ENCODE measurements at places on chromosomes 3 and 15.

DNA sequence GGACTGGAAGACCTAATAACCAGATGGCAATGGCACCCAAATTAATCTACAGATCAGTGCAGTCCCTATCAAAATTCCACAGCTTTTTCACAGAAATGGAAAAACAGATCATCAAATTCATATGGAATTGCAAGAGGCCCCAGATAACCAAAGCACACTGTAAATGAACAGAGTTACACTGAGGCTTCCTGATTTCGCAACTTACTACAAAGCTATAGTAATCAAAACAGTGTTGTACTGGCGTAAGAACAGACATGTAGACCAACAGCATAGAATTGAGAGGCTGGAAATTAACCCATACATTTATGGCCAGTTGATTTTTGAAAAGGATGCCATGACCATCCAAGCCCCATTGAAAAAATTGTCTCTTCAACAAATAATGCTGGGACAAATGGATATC lies 16.2 kb downstream of the XPC start:
- no peak for DNase-seq

- DNase-seq, result no peak
Observed at GRCh38 chr3:39278616-39278935, 1.3 kb downstream of the CX3CR1 start.

DNA sequence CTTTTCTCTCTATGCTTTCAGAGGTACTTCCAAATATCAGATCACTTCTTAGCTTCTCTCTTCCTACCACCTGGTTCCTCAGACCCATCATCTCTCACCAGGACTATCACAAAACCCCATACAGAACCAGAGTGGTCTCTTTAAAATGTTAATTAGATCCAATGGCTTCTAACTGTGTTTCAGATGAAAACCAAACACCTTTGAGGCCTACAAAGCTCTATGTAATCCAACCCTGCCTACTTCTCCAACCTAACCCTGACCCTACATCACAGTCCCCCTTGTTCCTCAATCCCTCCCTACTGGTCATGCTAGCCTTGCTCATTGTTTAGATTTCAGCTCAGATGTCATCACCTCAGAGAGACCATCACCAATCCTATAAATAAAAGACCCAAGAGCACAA lies 34.8 kb downstream of the SUMF1 start:
- no peak for DNase-seq

- no peak for DNase-seq
Observed at GRCh38 chr3:141469720-141470119, 17.1 kb upstream of the RASA2 start.

DNA sequence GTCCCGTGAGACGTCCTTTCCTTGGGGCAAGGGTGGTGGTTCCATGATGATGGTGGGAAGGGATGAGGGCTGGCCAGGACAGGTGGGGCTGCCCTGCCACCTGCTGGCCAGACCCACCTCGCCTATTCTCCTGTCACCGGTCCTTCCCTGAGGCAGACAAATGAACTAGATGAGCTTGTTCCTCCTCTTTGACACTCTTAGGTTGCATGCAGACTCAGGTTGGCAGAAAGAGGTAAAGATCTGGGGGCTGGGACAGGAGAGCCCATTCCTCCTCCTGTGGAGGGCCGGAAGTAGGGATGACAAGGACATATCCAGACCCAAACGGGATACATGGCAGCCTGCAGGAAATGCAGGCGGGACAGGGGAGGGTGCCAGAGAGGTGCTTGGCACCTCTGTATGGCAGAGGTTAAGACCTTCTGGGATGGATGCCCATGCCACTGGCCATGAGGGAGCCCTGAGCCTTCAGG lies 38.6 kb downstream of the ACSBG1 start:
- peak; percentile 34 for DNase-seq

DNA sequence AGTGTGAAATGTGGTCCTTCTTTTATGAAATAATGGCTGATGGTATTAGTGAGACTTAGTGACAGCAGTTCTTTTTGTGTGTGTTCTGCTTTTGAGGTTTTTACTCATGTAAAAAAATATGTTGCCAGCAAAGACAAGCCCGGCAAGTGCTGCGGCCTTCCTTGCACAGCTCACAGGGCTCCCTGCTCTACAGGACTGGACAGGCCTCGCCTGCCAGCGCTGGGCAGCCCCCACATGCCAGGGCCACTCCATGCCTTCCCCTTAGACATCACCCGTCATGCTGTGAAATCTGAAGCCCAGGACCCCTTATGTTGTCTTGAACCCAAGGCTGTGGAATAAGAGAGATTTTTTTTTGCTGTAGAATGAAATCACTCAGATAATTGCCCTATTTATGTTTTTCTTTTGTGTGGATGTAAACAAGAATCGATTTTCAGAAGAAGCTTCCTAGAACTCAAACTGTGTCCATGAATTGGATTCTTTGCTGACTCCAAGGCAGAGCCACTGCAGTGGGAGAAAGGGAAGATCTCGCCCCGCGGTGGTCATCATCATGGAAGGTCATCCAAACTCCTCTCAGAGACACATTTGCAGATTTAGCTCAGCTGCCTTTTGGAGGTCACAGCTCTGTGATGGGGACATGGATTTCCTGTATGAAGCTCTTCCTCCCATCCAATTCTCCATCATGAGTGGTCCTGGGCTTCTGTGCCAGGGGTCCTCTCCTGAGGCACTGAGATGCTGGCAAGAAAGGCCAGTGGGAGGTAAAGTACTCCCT lies 150.8 kb downstream of the ATP10A start:
- DNase-seq, result no peak

DNA sequence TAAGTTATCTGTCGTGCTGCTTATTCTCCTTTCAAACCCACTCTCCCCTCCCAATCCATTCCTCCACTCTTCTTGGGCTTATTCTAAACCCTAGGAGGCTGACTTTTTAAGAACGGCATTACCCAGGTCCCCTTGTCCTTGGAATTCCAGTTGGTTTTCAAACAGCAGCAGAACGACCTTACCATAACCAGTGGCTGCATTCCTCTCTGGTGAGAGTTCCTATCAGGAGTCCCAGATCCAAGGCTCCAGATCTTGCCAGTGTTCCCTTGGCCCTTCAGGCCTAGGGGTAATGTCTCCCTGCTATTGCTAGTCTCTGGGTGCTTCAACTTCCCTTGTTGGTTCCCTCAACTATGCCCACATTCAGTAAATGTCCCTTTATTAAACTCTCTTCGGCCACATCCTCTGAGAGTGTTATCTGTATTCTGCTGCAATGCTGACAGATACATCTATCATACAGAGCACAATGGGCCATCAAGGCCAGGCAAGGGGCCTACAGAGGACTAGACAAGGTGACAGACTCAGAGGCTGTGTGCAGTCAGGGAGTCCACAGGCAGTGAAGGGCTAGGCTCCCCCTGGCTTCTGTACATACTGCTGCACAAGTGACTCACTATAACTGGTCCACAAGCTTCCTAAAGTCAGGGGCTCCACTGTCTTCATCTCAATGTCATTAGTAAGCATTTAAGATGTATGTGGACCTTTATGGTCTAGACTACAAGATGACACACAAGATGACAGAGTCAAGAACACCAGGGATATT lies 10.1 kb downstream of the LYSMD2 start:
- DNase-seq, result peak; percentile 24

GRCh38 chr3:112776000-112776399 lies 70.7 kb downstream of the CD200R1L start:
- no peak for DNase-seq

GRCh38 chr15:34665498-34666116 lies 82.2 kb upstream of the GOLGA8B start:
- no peak for DNase-seq

GRCh38 chr15:39801641-39802309 lies 19.1 kb upstream of the FSIP1 start:
- DNase-seq, result no peak

DNA sequence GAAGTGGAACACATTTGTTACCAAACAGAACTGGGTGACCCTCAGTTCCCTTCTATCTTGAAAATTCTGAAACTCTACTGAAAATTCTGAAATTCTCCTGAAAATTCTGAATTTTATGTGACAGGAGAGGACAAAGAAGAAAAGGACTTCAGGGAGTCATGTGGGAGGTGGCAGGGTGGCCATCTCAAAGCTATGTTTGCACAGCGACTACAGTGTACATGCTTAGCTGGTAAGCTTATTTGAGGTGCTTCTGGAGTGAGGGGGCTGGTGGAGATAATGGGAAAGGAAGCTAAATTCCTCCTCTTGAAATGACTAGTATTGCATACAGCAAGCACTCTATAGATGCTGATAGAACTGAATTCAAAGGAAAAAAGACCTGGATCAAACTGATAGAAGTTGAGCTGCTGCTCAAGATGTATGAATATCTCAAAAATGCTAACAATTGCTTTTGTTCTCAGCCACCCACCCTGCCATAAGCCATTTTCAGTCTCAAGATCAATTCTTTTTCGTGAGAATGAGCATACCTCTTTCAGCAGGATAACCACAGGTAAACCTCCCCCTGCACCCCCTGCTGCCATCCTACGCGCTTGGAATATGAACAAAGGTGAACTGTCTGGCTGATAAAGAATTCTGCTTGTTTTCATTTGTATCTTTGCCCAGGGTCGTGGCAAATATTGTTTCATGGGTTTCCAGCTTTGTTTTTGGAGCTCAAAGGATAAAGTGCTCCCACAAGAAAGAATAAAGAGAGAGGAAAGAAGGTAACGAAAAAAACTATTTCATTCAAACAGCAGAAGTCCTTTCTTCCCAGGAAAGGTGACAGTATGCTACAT lies 16.6 kb upstream of the ARHGEF3 start:
- no peak for DNase-seq

DNA sequence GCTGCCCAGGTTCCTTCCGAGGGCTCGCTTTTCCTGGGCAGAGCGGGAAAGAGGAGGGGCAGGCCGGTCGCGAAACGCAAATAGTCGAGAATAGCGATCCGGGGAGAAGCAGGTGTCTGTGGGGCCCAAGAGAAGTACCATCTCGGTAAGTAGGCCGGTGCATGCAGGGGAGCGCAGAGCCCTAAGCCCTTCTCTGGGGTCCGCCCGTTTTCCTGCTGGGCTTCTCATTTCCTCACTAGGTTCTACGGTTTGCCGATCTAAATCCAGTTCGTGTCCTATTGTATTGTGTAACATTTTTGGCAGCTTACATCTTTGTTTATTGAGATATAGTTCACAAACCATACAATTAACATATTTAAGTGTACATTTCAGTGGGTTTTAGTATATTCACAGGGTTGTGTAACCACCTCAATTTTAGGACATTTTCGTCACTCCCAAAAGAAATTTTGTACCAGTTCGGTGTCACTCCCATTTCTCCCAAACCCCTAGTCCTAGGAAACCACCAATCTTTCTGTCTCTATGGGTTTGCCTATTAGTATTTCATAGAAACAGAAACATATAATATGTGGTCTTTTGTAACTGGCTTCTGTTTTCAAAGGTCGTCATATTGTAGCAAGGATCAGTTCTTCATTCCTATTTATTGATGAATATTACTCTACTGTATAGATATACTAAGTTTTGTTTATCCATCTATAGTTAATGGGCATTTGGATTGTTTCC lies 6.8 kb upstream of the TRIM69 start:
- peak; percentile 51 for DNase-seq

GRCh38 chr3:126105691-126106187 lies 21.8 kb upstream of the SLC41A3 start:
- DNase-seq, result no peak

DNA sequence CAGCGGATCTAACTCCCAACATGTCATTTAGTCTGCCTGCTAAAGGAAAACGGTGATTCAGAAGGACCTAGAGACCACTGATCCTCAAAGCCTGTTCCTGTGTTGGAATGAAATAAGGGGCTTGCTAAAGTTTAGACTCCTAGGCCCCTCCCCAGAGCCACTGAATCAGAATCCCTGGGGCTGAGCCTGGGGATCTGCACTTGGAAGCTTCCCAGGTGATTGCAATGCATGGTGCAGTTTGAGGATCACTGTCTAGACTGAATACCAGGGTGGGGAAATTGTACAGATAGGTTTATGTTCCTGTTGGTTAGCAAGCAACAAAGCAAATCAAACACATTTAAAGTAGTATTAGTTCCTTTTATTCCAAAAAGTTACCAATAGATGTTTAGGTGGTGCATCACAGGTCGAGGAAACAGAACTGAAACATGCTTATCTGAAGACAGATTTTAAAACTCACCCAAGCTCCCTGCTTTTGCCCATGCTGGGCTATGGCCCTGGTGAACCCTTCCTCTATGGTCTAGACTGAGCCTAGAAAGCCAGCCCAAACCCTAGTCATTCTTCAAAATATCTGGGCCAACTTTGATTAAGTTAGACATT lies 29.6 kb upstream of the SPTBN5 start:
- DNase-seq, result no peak
